ENCODE measurements at places on chromosomes 12 and 14. TPM values are rescaled to one million over a fixed set of nuclear protein-coding genes. Genes with fewer than 3 reads are reported as not detected.

Gene RNASE2
- total RNA-seq: not detected

DNA sequence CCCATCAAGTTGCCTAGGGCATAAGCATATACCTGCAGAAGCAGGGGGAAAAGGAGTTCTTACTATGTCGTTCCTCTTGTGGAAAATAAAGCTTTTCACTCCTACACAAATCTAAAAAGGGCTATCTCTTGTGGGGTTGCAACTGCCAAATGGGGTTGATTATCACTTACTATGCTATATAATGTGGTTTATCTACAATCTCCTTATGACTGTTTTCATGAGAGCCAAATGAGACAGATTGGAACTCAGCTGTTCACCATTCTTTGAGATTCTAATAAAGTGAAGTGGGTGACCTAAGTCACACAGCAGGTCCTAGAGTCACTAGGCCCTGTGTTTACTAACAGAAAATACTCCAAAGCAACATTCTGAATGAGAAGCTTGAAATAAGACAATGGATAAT, 47.7 kb downstream of the CIT start:
- H3K27me3 ChIP-seq: no peaks in the 10 kb centered on the region
- H3K4me1 ChIP-seq: no peaks in the 10 kb centered on the region

DNA sequence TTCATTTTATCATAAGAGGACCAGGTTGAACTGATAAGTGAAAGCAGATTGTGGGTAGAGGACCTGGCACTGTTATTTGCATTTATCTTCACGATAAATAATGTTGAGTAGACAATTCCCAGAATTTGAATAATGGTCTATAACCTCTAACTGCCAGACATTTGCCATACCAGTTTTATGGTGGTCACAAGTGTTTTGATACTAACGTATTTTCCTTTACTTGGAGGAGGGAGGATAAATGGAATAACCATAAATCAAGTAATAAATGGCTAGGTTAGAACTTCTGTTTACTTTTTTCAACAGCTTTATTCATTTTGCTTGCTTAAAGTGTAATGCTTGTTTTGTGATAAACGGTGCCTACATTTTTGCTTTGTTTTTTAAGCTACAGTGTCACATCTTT, 9.5 kb downstream of the PAX9 start:
- no peaks in the 10 kb centered on the region for H3K36me3 ChIP-seq
- H3K4me1 ChIP-seq: no peaks in the 10 kb centered on the region
- no peak overlapping the region for H3K4me3 ChIP-seq
- no peak for DNase-seq

Gene PTPRQ
- total RNA-seq: not detected

- no peak overlapping the region for H3K4me3 ChIP-seq
- no peak for DNase-seq
Measured at GRCh38 chr12:53225635-53226424, 6.2 kb downstream of the RARG start.

Gene SLC17A8
- total RNA-seq: not detected

- no peak for DNase-seq
- H3K27me3 ChIP-seq: peaks cover 2% of the 10 kb centered on the region
- no peak overlapping the region for H3K27ac ChIP-seq
- no peaks in the 10 kb centered on the region for H3K4me1 ChIP-seq
- no peak overlapping the region for H3K4me3 ChIP-seq
- no peaks in the 10 kb centered on the region for H3K36me3 ChIP-seq
Measured at GRCh38 chr14:68705741-68706283, 87.1 kb downstream of the ZFP36L1 start.

Gene PRB2
- not detected for total RNA-seq

Gene TSPAN19
- total RNA-seq: not detected

Gene CERS5
- total RNA-seq: 38.7 TPM

Gene KRT6B
- total RNA-seq: not detected

Gene IGF1
- total RNA-seq: 1.2 TPM

Gene TCTN1
- total RNA-seq: 7.9 TPM

DNA sequence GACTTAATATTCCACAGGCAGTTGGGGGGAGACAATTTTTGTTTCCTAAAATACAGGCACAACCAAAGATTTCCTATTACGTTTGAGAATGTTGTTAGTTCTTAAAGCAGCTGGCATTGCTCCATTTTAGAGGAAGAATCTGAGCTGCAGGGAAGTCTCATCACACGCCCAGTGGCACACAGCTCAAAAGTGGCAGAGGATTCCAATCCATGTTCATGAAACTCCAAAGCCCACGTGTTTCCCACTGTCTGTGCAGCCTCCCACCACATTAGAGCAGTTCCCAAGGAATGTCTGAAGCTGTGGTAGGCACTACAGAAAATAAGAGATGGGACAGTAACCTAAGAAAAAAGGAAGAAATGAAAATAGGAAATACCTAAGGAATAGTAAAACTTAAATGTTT, 6.1 kb upstream of the IL26 start:
- H3K27ac ChIP-seq: no peak overlapping the region
- no peak overlapping the region for H3K4me3 ChIP-seq
- peaks cover 1% of the 10 kb centered on the region for H3K27me3 ChIP-seq
- no peak for DNase-seq
- peaks cover 19% of the 10 kb centered on the region for H3K4me1 ChIP-seq

DNA sequence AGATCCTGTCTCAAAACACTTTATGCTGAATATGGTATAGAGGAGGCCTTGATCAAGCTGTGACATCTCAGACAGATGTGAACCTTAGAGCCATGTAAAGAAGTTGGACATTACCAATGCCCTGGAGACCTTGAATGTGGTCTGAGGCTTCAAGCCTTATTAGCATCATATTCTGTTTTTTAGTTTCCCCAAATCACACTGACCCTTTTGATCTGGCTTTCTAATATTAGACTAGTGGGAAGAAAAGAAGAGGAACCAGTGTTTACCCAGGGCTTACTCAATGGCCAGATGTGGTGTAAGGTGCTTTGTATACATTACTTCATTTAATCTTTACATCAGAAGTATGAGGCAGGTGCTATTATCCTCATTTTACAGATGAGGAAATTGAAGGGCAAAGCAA, 10.6 kb upstream of the TBPL2 start:
- H3K27me3 ChIP-seq: peaks cover 11% of the 10 kb centered on the region
- H3K27ac ChIP-seq: no peak overlapping the region
- no peaks in the 10 kb centered on the region for H3K36me3 ChIP-seq
- no peak for DNase-seq
- no peak overlapping the region for H3K4me3 ChIP-seq
- H3K4me1 ChIP-seq: no peaks in the 10 kb centered on the region

Gene PSEN1
- 33.7 TPM for total RNA-seq

DNA sequence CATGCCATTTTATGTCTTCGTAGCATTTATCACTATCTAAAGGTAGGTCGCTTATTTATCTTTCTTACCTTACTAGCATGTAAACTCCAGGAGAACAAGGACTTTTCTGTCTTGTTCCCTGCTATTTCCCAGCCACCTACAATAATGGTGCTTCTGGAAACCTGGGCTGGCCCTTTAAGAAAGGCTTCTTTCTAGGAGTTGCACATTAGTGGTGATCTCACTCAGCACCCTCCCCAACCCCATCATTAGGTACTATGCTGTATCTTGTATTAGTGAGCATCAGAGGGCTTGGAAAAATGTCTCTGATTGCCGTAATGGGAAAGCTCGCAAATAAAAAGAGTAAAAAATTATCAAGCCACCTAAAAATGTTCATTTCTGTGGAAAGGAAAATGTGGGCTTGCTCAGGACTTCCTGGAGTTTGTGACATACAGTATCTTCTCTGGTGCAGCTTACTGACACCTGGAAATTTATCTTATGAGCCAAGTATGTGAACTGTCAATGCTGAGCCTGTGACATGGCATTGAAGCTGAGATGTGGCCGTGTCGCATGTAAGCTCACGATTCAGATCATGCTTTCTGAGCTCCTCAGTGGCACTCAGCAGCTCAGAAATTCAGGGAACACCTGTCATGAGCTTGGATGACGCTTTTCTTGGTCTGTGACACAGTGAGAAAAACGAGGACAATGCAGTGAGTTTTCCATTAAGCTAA, 12.4 kb downstream of the CCDC92 start:
- H3K27me3 ChIP-seq: no peaks in the 10 kb centered on the region
- no peak overlapping the region for H3K4me3 ChIP-seq

Gene DLK1
- total RNA-seq: not detected

DNA sequence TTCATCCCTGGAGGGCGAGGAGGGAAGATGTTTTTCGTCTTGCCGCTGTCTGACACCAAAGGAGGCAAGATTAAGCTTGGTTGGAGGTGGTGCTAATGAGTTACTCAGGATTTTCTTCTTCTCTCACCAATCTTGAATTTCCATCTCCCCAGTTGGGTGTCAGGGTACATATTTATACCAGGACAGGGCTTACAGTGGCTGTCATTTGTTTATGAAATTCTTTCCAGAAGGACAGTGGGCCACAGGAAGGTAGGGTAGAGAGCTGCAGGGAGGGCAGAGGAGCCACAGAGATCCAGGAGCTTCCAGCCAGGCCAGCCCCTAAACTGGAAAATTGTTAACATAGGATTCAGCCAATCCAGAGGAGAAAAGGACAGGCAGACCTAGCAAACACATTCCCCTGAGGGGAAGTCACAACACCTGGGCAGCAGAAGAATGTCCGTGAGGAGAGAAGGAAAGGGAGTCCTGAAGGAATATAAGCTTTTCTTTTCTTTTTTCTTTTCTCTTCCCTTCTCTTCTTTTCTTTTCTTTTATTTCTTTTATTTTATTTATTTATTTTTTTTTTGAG, 40.5 kb downstream of the IRF2BPL start:
- no peak overlapping the region for H3K4me3 ChIP-seq
- H3K27me3 ChIP-seq: no peaks in the 10 kb centered on the region
- peaks cover 27% of the 10 kb centered on the region for H3K4me1 ChIP-seq
- no peak for DNase-seq

DNA sequence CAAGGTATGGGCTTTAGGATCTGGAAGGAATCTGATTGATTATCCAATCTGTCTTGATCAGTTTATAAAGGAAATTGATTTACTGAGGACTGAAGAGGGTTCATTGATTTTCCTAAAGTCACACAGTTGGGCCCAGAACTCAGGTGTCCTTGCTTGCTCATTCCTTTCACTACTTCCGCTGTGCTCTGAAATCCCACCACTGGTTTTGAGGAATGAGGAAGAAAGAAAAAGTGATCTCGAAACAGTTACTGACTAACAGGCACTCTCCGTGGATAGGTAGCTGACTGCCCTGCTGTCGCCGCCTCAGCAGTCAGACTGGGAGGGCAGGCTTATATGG, at the start of gene FITM1:
FITM1 (plus strand) TSS at position 280 of the 337 bp plus-strand sequence. CDS start 905 bp downstream, outside the sequence.
- no peaks in the 10 kb centered on the region for H3K27me3 ChIP-seq
- no peak within 1 kb of the TSS for H3K4me3 ChIP-seq
- DNase-seq: no peak
- peaks cover 29% of the 10 kb centered on the region for H3K4me1 ChIP-seq
- H3K36me3 ChIP-seq: peaks cover 2% of the 10 kb centered on the region
- H3K27ac ChIP-seq: peak within 1 kb of the TSS; percentile 67

Gene C14orf93
- total RNA-seq: 9.0 TPM

Gene TMCC3
- 0.60 TPM for total RNA-seq

GRCh38 chr14:50407111-50407812, 10.6 kb upstream of the CDKL1 start:
- no peak overlapping the region for H3K4me3 ChIP-seq
- H3K27ac ChIP-seq: no peak overlapping the region
- H3K27me3 ChIP-seq: no peaks in the 10 kb centered on the region
- H3K36me3 ChIP-seq: no peaks in the 10 kb centered on the region
- H3K4me1 ChIP-seq: peaks cover 4% of the 10 kb centered on the region
- DNase-seq: no peak

DNA sequence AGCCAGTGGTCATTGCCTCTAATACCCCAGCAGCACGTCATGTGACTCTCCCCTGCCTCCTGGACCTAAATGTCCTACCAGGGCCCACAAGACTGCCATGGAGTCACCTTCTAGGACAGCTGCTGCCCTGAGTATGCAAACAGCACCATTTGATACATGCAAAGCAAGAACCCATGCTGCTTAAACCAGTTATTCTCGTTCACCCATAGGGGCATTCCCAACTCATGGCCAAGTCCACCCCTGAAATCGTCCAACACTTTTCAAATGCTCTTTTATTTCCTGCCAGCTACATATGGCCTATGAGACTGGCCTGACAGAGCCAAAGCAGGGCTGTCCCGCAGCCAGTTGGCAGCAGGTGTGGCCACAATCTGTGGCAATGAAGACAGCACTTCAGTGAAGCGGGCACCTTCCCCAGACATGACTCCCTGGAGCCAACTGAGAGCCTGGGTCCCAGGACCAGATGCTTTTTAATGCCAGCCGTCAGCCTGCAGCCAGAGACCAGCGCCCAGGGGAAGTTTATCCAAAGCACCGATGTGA, 99.9 kb downstream of the BCAT1 start:
- H3K4me1 ChIP-seq: peaks cover 8% of the 10 kb centered on the region
- DNase-seq: no peak
- H3K27ac ChIP-seq: no peak overlapping the region
- H3K4me3 ChIP-seq: no peak overlapping the region
- no peaks in the 10 kb centered on the region for H3K36me3 ChIP-seq

DNA sequence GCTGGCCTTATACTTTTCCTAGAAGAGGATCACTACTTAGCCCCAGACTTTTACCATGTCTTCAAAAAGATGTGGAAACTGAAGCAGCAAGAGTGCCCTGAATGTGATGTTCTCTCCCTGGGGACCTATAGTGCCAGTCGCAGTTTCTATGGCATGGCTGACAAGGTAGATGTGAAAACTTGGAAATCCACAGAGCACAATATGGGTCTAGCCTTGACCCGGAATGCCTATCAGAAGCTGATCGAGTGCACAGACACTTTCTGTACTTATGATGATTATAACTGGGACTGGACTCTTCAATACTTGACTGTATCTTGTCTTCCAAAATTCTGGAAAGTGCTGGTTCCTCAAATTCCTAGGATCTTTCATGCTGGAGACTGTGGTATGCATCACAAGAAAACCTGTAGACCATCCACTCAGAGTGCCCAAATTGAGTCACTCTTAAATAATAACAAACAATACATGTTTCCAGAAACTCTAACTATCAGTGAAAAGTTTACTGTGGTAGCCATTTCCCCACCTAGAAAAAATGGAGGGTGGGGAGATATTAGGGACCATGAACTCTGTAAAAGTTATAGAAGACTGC, 1.5 kb downstream of the MGAT2 start:
- H3K27ac ChIP-seq: peak overlapping the region; percentile 96
- H3K4me3 ChIP-seq: peak overlapping the region; percentile 93
- H3K4me1 ChIP-seq: peaks cover 57% of the 10 kb centered on the region
- no peaks in the 10 kb centered on the region for H3K27me3 ChIP-seq
- peaks cover 74% of the 10 kb centered on the region for H3K36me3 ChIP-seq
- no peak for DNase-seq

Gene DMAC2L
- 18.6 TPM for total RNA-seq

Gene USP15
- 159 TPM for total RNA-seq

GRCh38 chr14:75320196-75320595, 41.6 kb downstream of the FOS start:
- H3K36me3 ChIP-seq: no peaks in the 10 kb centered on the region
- H3K27me3 ChIP-seq: peaks cover 17% of the 10 kb centered on the region
- H3K4me1 ChIP-seq: peaks cover 3% of the 10 kb centered on the region
- DNase-seq: no peak
- no peak overlapping the region for H3K27ac ChIP-seq

- no peak for DNase-seq
- H3K27me3 ChIP-seq: no peaks in the 10 kb centered on the region
- no peak overlapping the region for H3K4me3 ChIP-seq
- peaks cover 78% of the 10 kb centered on the region for H3K36me3 ChIP-seq
- no peak overlapping the region for H3K27ac ChIP-seq
Measured at GRCh38 chr14:61733972-61734371, 28.2 kb upstream of the SNAPC1 start.

- H3K4me3 ChIP-seq: peak overlapping the region; percentile 88
- peak; percentile 56 for DNase-seq
- H3K36me3 ChIP-seq: peaks cover 69% of the 10 kb centered on the region
- no peaks in the 10 kb centered on the region for H3K27me3 ChIP-seq
Measured at GRCh38 chr14:99192028-99192621, 79.9 kb downstream of the BCL11B start.

Data from activated CD8-positive, alpha-beta T cell treated with anti-CD3 and anti-CD28 coated beads, Interleukin-2, amount 10 ng/mL, durations not matched to agents 7 days and 5 days (primary cell).